ENCODE measurements at places on chromosomes 16 and 17.

- no peak for DNase-seq
Observed at GRCh38 chr16:84416407-84417321, 48.3 kb downstream of the ATP2C2 start.

GRCh38 chr16:75288181-75288580, 36.8 kb upstream of the BCAR1 start:
- no peak for DNase-seq

DNA sequence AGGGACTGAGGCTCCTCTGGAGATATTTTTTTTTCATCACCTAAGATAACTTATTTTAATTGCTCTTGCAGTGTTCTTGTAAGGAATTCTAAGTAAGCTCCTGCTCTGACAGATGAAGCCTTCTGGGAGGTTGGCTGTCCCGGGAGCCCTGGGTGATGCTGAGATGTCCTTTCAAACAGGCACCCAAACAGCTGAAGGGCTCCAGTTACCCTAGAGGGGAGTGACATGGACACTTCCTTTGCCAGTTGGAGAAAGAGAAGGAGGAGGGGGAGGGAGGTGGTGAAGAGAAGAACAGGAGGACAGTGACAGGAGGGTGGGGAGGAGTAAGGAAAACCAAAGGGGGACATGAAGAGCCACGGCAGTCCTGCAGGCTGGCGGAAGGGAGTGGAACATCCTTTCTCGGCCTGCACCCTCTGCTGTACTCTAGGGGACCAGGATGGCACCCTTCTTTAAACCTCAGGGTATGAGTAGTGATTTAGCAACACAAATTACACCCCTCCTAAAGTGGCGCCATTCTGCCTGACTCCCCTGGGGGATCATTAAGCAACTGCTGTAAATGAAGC, 51.8 kb downstream of the MYH3 start:
- DNase-seq = no peak

DNA sequence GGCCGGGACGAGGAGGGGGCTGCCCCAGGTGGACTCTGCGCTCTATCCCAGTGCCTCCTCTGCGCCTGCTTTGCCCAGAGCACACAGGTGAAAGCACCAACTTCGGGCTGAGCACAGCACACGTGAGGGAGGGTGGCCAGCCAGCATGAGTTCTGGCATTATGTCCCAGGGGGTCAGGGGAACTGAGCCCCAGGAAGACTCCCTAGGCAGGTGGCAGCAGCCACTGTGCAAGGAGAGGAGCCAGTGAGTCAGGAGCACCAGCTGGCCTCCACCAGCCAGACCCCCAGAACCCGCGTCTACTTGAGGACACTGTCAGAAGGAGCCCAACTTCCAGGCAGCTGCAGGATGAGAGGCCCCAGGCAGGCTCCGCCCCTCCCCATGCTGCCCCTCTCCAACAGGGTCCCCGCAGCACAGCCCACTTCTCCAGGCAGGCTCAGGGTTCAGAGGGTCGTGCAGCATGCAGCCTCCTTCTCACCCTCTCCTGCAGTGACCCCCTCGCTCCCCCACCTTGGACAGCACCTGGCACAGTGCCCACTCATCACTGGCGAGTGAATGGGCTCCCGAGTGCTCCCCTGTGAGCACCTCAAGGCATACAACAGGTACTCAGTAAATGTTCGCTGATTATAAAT, 44.2 kb upstream of the RASD1 start:
- DNase-seq = no peak

- DNase-seq = no peak
Observed at GRCh38 chr17:79280010-79280409, 205.4 kb downstream of the ENGASE start.

- DNase-seq = no peak
Observed at GRCh38 chr17:73267648-73268537, 6.2 kb upstream of the CPSF4L start.

DNA sequence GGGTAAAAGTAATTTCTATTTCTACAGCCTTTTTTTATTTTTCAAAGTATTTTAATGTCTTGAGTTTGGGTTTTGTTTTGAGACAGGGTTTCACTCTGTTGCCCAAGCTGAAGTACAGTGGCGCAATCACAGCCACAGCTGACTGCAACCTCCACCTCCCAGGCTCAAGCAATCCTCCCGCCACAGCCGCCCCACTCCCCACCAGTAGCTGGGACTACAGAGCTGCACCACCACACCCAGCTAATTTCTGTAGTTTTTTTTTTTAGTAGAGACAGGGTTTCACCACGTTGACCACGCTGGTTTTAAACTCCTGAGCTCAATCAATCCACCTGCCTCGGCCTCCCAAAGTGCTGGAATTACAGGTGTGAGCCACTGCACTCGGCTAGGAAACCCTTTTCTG, 44.0 kb downstream of the TUBD1 start:
- no peak for DNase-seq

DNA sequence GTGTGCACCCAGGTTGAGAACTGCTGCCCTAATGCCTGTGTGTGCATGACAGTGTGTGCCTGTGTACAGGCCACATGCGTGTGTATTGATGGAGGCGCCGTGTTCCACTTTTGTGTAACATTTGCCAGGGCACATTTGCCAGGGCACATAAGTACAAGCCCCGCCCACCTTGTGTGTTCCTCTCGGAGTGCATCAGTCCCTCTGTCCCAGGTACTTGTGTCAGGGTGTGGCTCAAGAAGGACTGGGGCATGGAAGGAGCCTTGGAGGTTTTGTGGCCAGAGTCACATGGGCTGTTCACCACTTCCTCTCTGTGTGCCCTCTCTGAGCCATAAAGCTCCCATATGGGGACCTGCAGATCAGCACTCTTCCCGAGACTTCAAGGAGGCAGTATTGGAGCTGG, 73.9 kb downstream of the MRM1 start:
- DNase-seq = no peak

DNA sequence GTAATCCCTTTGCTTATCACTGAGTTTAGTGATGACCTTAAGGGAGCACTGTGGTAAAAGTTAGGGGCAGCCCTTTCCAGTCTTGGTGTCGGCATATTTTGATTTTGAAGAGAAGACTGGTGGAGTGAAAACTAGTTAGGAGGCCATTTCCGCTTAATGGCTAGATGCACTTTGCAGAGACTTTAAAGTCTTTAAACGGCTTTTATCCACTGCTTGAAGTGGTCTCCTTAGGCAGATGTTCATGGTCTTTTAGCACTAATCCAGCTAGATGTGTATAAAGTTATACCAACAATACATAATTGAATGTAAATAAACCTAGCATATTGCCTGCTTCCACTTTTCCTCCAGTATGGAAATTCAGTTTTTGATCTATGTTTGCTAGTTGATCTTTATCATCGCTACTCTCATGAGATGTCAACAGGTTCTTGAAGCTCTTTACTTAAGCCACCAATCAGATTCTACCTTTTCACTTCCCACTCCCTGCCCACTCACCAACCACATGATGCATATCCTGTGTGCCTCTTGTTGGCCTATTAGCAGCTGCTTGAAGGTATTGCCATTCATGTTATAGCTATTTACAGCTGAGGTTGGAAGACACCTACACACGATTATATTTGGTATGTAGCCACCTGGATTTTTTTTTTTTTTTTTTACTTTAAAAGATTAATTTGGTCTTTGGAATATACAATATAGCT, 132.0 kb downstream of the NLK start:
- no peak for DNase-seq

- no peak for DNase-seq
Observed at GRCh38 chr16:23362460-23363317, 60.6 kb downstream of the SCNN1B start.

GRCh38 chr16:17204206-17204605, 266.6 kb downstream of the XYLT1 start:
- no peak for DNase-seq

DNA sequence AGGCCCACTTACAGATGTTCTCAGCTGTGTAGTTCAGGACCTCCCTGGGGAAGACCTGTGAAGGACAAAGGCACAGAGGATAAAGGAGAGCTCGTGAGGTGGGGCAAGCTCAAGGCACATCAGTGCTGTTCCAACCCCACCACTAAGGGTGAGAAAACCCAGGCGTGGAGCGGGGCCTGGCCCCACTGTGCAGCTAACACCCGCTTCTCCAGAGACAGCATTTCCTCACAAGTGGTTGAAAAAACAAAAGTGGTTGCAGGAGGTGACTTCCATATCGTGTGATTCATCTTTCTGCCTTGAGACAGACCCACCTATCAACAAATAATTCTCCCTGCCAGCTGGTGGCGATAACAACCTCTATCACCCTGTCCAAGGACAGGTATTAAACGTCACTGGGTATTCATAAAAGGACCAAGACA, 30.0 kb downstream of the SNN start:
- DNase-seq = no peak

DNA sequence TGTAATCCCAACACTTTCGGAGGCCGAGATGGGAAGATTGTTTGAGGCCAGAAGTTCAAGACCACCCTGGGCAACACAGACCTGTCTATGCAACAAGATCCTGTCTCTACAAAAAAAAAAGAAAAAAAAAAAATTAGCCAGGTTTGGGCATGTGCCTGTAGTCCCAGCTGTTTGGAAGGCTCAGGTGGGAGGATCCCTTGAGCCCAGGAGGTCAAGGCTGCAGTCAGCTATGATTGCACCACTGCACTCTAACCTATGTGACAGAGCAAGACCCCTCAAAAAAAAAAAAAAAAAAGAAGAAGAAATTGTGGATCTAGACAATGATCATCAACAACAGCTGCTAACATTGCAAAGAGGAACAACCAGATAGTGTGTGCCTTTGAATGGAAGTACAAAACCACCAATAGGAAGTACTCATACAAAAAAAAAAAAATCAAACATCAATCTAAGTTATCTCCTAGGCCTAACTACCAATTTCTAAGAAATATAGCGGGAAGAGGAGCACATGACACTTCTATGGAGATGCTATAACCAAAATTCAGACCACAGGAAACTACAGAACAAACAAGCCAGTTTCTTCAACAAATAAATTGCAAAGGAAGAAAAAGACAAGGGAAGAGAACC, 258.7 kb downstream of the MRTFB start:
- no peak for DNase-seq

GRCh38 chr16:17348042-17348783, 122.5 kb downstream of the XYLT1 start:
- DNase-seq = no peak
